Tongue (tissue), 3 donors: ENCODE measurements at places on chromosomes 13 and 19. TPM values are rescaled to one million over a fixed set of nuclear protein-coding genes. Genes with fewer than 3 reads are reported as not detected.

The ZNF829 gene
- total RNA-seq: 5.4 TPM

DNA sequence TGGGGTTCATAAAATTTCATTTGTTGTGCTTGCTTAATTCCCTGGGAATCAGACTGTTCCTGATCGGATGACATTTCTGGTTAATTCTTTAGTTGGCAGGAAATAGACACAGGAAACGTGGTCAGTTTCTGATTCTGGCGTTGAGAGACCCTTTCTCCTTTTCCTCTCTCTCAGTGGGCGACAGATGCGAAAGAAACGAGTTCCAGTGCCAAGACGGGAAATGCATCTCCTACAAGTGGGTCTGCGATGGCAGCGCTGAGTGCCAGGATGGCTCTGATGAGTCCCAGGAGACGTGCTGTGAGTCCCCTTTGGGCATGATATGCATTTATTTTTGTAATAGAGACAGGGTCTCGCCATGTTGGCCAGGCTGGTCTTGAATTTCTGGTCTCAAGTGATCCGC lies 10.8 kb downstream of the LDLR start:
- DNase-seq: peak; percentile 79

The ZNF415 gene
- total RNA-seq: 10.3 TPM

- peak; percentile 68 for DNase-seq
Observed at GRCh38 chr13:30382836-30383525, 39.3 kb upstream of the UBE2L5 start.

- peak; percentile 67 for DNase-seq
Observed at GRCh38 chr19:41997121-41997850, 3.3 kb upstream of the ATP1A3 start.

GRCh38 chr13:49210669-49211068 lies 9.5 kb upstream of the MLNR start:
- DNase-seq: no peak
